ENCODE measurements at places on chromosomes 2 and 18.

DNA sequence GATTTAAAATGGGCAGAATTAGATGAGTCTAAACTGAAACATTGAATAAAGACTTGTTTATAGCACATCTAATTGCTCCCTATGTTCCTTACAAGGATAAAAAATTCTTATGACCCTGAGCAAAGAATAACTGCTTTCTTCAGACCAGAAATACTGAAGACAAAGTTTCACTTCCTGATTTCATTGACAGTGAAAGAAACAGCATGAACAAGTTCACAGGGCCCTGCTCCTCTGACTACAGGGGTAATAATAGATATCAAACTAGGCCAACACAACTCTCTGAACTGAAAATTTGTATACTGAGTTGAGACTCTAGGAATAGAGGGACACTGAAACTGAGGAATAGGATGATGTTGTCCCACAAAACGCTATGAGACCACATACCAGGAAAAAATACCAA is 1383.3 kb upstream of the CDH2 start:
- DNase-seq: no peak

- DNase-seq: no peak
Observed at GRCh38 chr2:235669983-235670962, 176.4 kb downstream of the AGAP1 start.

DNA sequence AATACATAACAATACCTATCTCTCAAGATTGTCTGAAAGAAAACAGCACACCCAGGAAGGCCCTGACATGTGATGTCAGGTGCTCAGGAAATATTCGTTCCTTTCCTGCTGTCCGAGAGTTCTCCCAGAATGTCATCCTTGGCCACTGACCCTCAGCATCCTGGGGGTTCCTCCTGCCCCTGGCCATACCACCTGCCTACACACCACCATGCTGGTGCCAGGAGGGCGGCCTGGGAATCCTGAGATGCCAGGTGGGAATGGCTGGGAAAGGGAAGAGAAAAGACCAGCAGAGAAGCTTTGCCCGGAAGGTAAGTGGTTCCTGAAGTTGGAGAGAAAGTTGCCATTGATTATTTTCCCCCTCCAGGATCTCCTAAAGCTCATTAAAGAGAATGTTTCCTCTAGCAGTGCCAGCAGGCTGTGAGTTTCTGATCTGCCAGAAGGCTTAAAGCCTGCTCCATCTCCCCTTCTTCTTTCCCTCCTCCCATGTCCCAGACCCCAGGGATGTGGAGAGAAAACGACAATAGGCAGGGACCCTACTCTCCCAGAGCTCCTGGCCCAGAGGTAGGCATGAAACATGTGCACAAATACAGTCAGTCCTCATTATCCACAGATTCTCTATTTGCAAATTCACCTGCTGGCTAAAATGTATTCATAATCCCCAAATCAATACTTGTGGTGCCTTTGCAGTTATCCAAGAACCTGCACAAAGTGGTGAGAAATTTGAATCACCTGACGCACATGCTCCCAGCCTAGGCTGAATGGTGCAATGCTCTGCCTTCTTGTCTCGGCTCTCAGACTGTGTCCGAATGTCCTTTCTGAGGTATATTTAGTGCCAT is 147.1 kb upstream of the MYCN start:
- no peak for DNase-seq

DNA sequence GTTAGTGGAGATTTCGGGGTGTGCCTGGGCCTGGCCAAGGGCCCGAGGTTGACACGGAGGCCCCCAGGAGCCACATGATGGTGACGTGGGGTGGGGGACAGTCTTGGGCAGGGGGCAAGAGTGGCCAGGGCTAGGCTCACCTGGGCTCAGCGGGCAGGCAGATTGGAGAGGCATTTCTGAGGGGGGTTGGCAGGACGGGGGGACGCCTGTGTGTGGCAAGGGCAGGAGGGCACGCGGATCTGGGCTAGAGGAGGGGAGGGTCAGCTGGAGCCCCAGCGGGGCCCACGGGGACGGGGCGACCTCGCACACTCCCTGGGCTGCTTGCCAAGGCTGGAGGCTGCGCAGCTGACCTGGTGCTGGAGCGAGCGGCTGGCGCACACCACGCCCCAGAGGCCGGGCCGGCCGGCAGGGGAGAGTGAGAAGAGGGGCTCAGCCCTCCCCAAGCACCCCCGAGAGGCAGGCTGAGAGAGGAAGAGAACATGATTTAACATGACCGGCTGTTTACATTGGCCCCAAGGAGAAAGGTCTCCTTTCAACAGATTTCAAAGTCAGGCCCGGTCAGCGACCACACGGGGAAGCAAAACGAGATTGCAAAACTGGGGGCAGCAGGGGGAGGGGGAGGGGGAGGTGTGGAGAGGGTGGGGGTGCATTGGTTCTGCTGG is 38.0 kb upstream of the SNED1 start:
- no peak for DNase-seq

- no peak for DNase-seq
Observed at GRCh38 chr18:58228176-58228575, 184.2 kb downstream of the NEDD4L start.

- peak; percentile 5 for DNase-seq
Observed at GRCh38 chr2:8268172-8268783, 413.6 kb upstream of the ID2 start.

GRCh38 chr18:55250768-55251173 is 291.5 kb upstream of the CCDC68 start:
- DNase-seq: no peak

- DNase-seq: no peak
Observed at GRCh38 chr2:72124376-72124775, 23.3 kb downstream of the CYP26B1 start.

DNA sequence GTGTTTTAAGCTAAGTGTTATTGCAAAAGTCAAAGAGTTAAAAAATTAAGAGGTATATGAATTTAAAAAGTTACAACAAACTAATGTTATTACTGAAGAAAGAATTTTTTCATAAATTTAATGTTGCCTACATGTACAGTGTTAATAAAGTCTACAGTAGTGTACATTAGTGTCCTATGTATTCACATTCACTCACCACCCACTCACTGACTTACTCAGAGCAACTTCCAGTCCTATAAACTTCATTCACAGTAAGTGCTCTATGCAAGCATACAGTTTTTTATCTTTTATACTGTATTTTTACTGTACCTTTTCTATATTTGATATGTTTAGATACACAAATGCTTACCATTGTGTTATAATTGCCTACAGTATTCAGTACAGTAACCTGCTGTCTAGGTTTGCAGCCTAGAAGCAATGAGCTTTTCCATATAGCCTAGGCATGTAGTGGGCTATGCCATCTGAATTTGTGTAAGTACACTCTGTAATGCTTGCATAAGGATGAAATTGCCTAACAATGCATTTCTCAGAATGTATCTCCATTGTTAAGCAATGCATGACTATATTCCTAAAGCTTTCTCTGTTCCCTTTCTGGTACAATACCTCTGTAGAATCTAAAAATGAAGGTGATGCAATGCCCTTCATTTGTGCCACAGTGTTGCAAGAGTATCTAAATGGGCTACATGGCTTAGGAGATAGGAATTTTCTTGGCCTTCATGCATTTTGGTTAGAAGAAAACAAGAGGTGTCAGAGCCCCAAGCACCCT is 370.8 kb upstream of the NT5C1B start:
- no peak for DNase-seq

DNA sequence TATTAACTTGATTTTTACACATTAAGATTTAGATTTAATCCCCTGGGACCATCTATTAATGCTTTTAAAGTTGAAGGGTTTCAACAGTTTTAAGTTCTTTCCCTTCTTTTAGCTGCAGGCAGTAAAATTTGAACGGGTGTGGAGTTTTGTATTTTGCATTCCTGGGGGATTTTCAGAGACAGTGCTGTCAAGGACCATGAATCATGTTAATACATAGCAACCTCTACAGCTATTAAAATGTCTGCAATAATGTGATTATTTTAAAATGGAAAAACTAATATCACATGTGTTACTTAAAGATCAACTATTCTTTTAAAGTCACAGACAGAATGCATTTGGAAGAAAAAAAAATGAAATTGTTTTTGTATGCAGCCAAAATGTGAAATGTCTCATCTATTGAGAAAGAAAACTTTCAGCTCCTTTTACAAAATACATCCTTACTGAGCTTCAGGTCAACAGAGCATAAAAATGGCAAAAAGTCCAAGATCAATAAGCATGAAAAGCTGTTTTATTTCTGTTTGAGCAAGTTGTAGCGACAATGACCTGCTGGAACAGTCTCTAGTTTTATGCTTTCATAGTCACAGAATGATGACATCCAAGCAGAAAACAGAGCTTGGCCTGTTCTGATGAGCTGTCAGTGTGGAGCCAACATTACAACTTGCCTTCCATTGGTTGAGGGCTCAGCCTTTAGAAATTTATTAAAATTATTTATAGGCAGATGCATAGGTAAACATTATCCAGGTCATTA is 21.6 kb upstream of the ZNF521 start:
- no peak for DNase-seq

All from BJ (cell line).